ENCODE measurements at places on chromosomes 7 and 10.

GRCh38 chr10:120181154-120181553, 275.9 kb upstream of the PLPP4 start:
- H3K4me1 ChIP-seq = no peaks in the 10 kb centered on the region
- peaks cover 22% of the 10 kb centered on the region for H3K27me3 ChIP-seq
- no peak overlapping the region for H3K4me3 ChIP-seq
- peaks cover 4% of the 10 kb centered on the region for H3K36me3 ChIP-seq
- H3K27ac ChIP-seq = no peak overlapping the region
- no peak for DNase-seq

- no peak overlapping the region for H3K27ac ChIP-seq
- H3K27me3 ChIP-seq = peaks cover 27% of the 10 kb centered on the region
- H3K4me1 ChIP-seq = peaks cover 12% of the 10 kb centered on the region
- no peak for DNase-seq
Measured at GRCh38 chr7:101018271-101019167, 1.4 kb upstream of the MUC17 start.

DNA sequence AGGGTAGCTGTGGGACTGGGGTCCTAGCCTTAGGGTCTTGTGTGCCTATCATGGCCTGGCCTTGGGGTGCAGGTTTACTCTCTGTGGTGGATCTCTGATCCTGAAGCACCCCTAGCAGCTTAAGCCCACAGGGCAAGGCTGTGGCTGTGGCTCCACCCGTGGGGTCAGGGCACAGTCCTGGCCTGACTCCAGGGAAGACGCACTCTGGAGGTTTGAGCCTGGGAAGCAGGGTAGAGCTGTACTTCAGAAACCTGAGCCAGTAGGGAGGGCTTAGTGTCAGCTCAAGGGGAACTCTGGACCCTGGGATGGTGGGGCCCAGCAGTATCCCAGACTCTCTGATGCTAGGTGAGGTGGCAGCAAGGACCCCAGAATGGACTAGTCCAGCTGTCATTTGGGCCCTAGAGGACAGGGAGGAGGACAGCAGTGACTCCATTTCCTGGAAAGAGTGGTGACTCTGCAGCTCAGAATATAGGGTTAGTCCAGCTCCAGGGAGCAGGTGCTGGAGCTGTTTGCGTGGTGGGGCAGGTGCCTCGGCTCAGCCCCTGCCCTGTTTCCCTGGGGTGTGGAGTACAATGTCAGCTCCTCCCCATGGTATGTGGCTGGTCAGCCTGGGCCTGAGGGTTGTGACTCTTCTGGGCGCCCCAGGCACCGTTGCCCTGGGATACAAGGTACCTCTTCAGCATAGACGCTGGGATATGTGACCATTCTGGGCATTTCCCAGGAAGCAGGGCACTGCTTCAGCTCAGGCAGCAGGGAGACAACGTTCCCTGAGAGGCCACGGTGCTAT, 15.8 kb downstream of the GTPBP4 start:
- H3K36me3 ChIP-seq = peaks cover 99% of the 10 kb centered on the region
- no peak for DNase-seq
- H3K27ac ChIP-seq = no peak overlapping the region
- H3K27me3 ChIP-seq = no peaks in the 10 kb centered on the region
- no peak overlapping the region for H3K4me3 ChIP-seq
- no peaks in the 10 kb centered on the region for H3K4me1 ChIP-seq

DNA sequence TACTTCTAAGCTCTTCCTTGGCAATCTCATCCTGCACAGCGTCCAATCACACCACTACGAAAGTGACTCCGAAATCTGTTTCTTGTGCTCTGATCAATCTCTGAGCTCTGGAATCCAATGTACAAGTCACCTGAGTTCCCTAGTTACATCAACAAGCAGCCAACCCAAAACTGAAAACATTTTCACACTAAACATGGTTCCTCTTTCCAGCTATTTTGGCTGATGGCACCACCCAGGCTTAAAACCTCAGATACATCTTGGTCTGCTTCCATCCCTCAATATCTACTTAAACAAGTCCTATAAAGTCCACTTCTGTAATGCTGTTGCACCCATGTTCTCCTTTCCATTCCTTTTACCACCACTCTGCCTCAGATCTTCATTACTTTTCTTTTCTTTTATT, 3.6 kb downstream of the BLOC1S2 start:
- no peak overlapping the region for H3K27ac ChIP-seq
- H3K27me3 ChIP-seq = no peaks in the 10 kb centered on the region
- peaks cover 54% of the 10 kb centered on the region for H3K36me3 ChIP-seq
- H3K4me1 ChIP-seq = peaks cover 27% of the 10 kb centered on the region
